Esophagus (tissue), 2 donors: ENCODE measurements at places on chromosomes 1 and 21. TPM values are rescaled to one million over a fixed set of nuclear protein-coding genes. Genes with fewer than 3 reads are reported as not detected.

Gene RPS27
- polyA plus RNA-seq = 5,298 TPM

Gene TNFRSF14
- 34.1 TPM for polyA plus RNA-seq

Gene RUNX3
- polyA plus RNA-seq = 0.77 TPM

Gene AADACL4
- not detected for polyA plus RNA-seq
